ENCODE measurements at places on chromosomes 4 and X.
A peak's percentile ranks its signal among the peaks of the same experiment; 100 is the strongest.

- no peak for DNase-seq
Observed at GRCh38 chr4:109248322-109248900, 54.0 kb downstream of the COL25A1 start.

GRCh38 chr4:158161551-158162354, 11.1 kb downstream of the GASK1B start:
- peak; percentile 100 for DNase-seq

GRCh38 chr4:138233313-138234034, 8.7 kb downstream of the SLC7A11 start:
- no peak for DNase-seq

- no peak for DNase-seq
Observed at GRCh38 chr4:86487738-86488348, 106.3 kb upstream of the PTPN13 start.

- no peak for DNase-seq
Observed at GRCh38 chr4:183405303-183405702, 39.1 kb upstream of the CDKN2AIP start.
